Hindlimb muscle (tissue), 1 donor: ENCODE measurements at places on chromosomes 3 and 15. TPM values are rescaled to one million over a fixed set of nuclear protein-coding genes. Genes with fewer than 3 reads are reported as not detected.

Gene HEXA
- polyA plus RNA-seq, result 56.7 TPM

Gene KLHL40
- polyA plus RNA-seq, result 206 TPM

Gene ABHD17C
- 8.6 TPM for polyA plus RNA-seq

Gene HTD2
- 15.5 TPM for polyA plus RNA-seq

Gene GOLGA8T
- not detected for polyA plus RNA-seq

Gene ACTRT3
- 2.1 TPM for polyA plus RNA-seq

Gene MAGI1
- 14.9 TPM for polyA plus RNA-seq

Gene ITGA11
- polyA plus RNA-seq, result 2.3 TPM

Gene CFAP100
- 0.58 TPM for polyA plus RNA-seq

Gene SLC24A5
- polyA plus RNA-seq, result 0.14 TPM

Gene GPR171
- polyA plus RNA-seq, result not detected

Gene ZXDC
- polyA plus RNA-seq, result 32.9 TPM

Gene CPN2
- polyA plus RNA-seq, result 0.09 TPM

Gene LRRC3B
- 14.1 TPM for polyA plus RNA-seq

Gene ARID3B
- polyA plus RNA-seq, result 5.6 TPM
